Osteocyte (in vitro differentiated cells): ENCODE measurements at places on chromosomes 6 and 20.

DNA sequence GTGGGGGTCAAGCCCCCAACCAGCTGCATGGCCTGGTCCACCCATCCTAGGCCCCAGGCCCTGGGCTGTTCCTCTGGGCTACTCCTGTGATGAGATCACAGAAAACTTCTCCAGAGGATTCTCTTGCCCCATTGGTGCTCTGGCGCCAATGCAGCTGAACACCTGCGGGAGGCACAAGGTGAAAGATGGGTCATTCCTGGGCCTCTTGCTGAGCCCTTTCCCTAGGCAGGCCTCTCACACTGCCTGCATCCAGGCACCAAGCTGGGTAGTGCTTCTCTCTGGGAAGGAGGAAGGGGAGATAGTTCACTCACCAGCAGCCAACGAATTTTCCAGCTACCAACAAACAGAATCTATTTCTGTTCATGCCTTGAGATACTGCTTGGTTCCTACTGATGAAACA is 142.1 kb downstream of the PXDC1 start:
- DNase-seq: peak; percentile 73

GRCh38 chr6:161134550-161135298 is 139.1 kb downstream of the AGPAT4 start:
- DNase-seq: no peak

DNA sequence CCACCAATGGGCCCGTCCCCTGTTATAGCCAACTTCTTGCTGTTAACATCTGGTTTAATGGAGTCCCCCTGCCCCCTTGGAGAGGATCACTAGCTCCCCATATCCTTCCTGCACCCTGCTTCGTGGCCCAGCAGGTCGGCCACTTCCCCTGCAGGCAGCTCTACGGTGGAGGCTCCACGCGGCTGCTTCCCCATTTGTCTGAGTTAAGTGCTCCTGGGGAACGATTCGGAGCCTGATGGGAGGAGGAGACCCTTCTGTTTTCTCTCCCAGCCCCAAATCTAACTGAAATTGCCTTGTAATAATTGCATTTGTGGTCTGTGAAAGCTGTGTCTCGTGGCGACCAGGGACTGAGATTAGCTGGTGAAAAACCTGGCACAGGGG is 74.6 kb downstream of the SULF2 start:
- no peak for DNase-seq

- DNase-seq: no peak
Measured at GRCh38 chr6:167825332-167826229, 1.1 kb upstream of the AFDN start.

DNA sequence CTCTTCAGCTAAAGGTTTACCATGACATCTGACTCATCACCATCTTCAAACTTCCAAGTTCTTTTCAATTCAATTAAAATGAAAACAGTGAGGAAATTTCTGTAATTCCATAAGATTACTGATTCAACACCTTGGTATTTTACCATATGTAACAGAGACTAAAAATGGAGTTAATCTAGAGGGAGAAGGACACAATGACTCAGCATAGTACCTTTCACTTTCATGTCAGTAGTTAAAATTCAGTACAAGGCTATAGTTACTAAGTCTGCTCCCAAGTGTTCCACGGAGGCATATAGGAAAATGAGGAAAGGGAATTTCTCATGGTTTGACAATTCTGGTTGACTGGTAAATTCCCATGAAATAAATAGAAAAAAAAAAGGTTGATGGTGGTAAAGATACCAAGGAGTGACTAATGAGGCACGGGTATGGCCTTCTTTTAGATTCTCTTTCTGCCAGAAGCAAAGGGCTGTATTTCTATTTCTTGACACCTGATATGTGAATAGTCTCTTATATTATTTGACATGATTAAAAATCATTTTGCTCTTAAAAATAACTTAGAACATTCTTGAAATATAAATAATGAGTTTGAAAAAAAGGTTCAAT is 526.7 kb upstream of the ADGRB3 start:
- DNase-seq: no peak

DNA sequence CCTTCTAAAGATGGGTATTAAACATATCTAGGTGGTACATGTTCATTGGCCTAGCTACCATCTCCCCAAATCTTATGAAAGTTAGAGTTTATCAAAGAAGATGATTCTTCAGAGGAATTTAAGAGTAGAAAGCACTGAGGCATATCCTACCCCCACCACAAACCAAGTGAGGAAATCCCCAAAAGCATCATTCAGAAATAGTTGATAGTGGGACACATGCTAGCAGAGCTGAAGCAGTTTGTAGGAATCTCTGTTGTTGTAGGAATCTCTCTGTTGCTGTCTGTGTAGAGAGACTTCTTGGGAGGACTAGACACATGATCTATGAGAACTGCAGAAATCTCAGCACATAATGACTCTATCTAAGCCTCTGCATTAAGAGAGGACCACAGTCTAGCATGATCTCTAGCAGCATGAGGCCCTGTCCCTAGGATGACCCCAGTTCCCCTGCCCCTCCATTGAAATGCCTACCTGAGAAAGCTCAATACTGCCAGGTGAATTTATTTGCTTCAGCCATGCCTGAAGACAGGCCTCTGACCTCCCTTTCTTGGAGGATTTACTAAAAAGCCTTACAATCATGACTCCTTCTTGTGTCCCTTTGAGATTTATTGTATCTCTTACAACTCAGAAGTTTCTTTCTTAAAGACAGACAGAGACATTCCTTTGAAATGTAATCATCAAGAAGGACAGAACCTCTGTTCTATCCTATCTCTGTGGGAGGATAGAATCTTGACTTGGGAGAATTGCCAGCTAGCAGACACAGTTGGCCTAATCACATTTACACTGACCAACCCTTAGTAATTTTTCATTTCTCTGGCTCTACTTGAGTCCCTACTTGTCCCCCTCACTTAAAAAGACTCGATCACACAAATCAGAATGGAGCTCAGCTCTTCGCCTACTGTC is 582.4 kb downstream of the PHF3 start:
- no peak for DNase-seq

DNA sequence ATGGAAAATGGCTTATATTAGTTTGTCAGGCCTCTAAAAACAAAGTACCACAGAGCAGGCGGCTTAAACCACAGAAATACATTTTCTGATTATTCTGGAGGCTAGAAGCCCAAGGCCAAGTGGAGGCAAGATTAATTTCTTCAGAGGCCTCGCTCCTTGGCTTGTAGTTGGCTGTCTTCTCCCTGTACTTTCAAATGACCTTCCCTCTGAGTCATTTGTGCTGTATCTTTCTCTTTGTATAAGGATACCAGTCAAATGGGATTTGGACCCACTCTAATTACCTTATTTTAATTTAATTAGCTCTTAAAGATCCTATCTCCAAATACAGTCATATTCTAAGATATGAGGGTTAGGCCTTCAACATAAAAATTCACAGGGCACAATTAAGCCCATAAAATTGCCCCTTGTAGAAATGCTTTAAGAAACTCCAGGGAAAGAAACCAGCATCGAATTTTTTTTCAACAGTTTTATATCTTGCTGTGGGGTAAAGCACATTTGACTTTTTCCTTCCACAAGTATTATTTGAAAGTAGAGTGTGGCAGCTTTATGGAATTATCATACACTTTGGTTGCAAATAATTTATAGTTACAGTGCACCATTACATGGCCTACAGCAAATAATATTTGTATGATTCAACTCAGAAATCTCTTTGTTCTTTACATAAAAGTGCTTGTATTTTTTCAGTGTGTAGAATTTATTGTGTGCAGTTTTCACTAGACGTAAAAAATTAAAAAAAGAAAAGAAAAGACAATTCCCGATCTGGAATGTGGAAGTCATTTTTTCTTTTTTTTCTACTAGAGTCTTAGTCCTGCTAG is 706.1 kb downstream of the KIF16B start:
- DNase-seq: no peak

- DNase-seq: no peak
Measured at GRCh38 chr6:144543006-144543871, 258.1 kb downstream of the UTRN start.

DNA sequence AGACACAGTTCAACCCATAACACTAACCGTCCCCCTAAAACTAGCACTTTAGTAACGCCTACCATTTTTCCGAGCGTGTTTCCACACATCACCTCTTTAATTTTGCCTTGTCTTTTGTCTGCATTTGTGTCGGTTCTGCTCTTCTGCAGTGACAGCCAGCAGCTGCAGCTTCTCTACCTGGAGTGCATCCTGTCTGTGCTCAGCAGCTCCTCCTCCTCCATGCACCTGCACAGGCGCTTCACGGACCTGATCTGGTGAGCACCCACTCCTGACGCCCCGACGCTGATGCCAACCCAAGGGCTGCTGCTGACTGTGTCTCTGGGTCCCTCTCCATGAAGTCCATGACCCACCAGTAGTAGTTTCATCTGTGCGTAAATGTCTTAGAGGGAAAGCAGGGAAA is 35.4 kb upstream of the PBOV1 start:
- DNase-seq: peak; percentile 42

DNA sequence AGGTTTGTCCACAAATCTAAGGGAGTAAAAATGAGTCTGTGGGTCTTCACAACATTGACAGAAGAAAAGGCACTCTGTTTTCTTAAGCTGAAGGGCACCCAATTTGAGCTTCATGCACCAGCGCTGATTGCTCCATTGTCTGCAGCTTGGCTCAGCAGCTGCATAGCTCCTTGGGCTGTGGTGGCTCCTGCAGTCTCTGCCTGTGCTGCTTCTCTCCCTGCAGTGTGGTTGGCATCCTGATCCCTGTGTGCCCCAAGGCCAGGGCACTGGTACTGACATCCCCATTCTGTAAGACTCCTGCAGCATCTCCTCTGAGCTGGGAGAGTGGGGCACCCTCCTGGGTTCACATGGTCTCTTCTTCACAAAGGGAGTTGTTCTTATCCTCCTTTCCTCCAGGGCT is 83.2 kb upstream of the B3GAT2 start:
- DNase-seq: no peak

DNA sequence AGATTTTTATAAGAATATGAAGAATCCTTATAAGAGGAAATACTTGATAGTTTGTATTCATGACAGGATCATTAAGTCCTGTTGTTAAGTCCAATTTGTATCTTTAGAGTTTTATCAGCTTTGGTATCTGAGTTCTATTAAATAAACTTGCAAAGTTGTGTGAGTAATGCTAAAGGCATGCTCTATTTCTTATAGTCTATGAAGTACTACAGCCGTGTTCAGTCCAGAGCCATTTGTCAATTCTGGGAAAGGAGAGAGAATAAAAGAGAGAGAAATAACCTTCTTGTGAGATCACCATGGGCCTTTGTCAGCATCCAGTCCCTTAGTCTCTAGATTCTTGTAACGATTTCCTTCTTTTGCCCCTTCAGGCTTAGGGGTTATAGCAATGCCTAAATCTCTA is 181.2 kb upstream of the POU3F2 start:
- no peak for DNase-seq

GRCh38 chr20:8388707-8389106 is 256.6 kb downstream of the PLCB1 start:
- no peak for DNase-seq

GRCh38 chr6:113428702-113429101 is 428.4 kb upstream of the MARCKS start:
- no peak for DNase-seq

- DNase-seq: no peak
Measured at GRCh38 chr6:108476847-108477430, 83.8 kb upstream of the FOXO3 start.

DNA sequence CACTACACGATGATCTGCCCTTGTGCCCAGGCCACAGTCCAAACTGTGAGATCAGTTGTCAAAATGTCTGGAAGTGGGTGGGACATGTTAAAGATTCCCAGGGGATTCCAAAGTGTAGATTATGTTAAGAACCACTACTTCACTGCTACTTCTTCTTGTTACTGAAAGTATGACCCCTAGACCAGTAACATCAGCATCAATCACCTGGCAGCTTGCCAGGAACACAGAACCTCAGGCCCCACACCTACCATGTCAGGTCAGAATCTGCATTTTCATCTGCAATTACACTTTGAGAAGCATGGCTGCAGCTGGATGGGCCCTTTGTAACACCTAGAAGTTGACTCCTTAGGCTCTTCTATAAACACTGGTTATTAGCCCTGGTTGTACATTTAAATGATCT is 36.1 kb downstream of the RFPL4B start:
- no peak for DNase-seq

GRCh38 chr20:5652626-5653553 is 97.3 kb upstream of the SHLD1 start:
- no peak for DNase-seq

DNA sequence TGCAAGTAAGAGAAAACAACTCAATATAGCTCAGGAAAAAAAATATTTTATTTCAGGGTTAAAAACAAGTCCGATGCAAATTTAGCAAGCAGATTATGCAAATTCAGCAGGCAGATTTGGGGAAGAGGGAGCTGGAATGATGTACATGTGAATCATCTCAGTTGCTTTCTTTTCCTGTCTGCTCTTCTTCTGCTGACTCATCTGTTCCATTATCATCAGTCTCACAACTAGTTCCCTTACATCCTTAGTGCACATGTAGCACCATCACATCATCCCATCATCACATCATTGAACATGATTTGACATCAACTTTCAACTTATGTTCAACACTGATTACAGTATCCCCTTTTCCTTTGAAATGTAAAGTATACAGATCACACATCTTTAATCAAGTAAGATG is 11.5 kb upstream of the DEFB113 start:
- no peak for DNase-seq

GRCh38 chr6:91600561-91600960 is 1013.7 kb upstream of the MAP3K7 start:
- DNase-seq: no peak

DNA sequence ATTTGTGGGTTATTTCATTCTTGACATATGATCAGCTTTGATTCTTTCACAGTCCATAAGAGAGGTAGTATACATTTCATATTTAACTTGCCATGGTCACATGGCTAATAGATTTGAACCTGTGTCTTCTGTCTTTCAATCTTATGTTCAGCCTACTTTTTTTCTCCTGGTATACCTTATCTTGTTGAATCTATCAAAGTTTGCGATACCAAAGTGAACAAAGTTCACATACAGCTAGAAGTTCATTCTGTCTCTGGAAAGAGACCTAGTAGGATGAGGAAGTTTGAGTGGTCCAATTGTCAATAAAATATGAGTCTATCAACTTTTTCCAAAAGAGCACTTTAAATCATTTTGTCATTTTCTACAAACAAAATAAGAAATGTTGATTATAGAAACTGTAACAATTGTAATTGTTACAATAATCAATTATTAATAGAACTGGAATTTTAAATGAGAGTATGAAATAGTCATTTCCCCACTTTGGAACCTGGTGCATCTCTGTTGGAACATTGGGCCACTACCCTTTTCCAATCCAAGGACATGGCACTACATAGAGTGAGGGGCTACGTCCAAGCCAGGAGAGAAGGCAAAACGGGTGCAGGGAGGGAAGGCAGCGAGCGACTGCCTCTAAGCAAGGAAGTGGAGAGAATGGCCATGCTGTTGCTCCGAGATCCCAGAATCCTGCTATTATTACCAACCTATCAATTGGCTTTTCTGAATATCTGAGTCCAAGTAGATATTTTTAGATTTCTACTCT is 194.2 kb upstream of the FOXQ1 start:
- DNase-seq: peak; percentile 49

DNA sequence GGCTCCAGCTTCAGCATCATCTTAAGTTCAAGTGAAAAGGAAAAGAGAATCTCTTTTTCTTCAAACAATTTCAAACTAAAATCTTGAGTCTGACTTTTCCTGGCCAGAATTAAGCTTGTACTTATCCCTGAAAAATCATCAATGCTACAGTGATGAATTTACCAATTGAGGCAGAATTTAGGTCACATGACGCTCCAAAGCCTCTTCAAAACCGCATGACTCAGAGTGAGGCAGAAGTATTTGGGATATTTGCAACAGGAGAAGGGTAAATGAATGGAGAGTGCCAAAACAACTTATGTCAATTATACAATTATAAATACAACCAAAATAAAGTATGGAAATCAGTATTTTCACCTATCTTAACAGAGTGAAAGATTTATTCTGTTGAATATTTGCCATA is 515.5 kb downstream of the COL12A1 start:
- no peak for DNase-seq

- DNase-seq: no peak
Measured at GRCh38 chr6:80148220-80148619, 41.7 kb downstream of the BCKDHB start.
